COR-L47 (cell line): ENCODE measurements at places on chromosomes 7 and 10.

- no peak for DNase-seq
These were observed 256.8 kb downstream of the ELFN1 start for GRCh38 chr7:1926908-1927306.

GRCh38 chr7:291373-292092 lies 1.6 kb downstream of the FOXL3 start:
- DNase-seq, result no peak

DNA sequence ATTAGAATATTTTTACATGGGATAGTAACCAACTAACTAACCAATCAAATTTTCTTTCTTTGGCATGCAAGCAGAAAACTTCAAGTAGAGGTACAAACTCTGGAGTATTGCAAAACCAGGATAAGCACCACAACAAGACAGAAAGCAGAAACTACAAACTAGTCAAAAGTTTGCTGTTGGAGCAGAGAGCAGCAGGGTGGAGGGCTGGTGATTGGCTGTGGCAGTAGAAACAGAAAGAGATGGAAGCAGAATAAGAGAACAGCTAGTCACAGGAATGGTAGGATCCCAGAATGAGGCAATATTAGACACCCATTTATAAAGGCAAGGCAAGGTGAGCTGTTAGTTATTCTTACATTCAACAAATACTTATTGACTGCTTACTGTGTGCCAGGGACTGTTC lies 6.8 kb upstream of the MACC1 start:
- DNase-seq, result no peak

DNA sequence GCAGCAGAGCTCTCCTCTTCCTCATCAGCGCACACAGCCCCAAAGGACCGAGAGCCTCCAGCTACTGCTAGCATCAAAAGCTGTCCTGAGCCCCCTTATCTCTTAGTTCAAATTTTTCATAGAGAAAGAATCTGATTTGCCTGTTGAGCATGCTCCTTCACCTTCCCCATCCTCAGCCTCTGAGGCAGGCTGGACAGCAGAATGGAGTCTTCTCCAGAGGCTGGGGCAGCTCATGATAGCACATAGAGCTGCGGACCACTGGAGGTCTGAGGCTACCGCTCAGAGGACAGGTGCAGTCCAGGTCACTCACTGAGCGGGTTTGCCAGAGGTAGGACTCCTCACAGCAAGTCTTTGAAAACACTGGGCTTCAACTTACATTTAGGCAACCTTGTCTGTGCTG lies 72.8 kb upstream of the GRB10 start:
- DNase-seq, result no peak

GRCh38 chr7:75537731-75538130 lies 45.6 kb downstream of the SPDYE5 start:
- DNase-seq, result no peak

DNA sequence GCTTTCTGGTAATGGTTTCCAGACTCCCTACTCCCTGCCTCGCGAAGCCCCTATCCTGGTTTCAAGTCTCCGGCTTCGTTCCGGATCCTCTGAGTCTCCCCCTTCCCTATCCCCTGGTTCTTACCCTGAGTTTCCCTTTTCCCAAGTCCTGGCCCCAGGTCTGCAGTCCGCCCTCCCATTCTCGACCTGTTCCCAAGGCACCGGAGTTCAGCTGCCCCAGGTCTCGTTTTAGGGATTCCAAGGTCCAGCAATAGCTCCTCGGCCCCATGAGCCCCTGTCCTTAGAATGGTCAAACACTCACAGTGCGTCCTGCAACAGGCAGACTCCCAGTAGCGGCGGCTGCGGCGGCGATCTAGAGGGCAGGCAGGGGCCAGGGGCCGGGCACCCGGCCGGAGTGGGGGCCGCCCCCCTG lies 274 bp downstream of the PITX3 start:
- no peak for DNase-seq

- DNase-seq, result no peak
These were observed 104.3 kb downstream of the UBE2H start for GRCh38 chr7:129848436-129848835.

- no peak for DNase-seq
These were observed 57.1 kb downstream of the LRRTM3 start for GRCh38 chr10:66982792-66983474.

DNA sequence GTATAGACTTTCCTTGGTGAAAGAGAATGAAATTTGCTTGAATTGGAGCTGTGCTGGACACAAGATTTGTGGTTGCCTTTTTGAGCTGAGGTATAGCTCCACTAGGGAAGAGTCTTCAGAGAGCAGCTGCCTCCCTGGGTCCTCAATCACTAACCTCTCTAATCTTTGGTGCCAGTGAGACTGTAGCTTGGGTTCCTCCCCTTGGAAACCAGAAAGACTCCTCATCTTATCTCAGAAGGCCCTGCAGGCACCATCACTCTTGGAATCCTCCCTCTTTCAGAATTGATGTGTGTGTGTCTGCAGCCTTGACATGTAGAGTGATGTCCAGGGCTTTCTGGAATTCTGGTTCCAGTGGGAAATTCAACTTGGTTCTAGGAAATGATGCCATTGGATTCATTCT lies 426.5 kb downstream of the RPS24 start:
- DNase-seq, result no peak

DNA sequence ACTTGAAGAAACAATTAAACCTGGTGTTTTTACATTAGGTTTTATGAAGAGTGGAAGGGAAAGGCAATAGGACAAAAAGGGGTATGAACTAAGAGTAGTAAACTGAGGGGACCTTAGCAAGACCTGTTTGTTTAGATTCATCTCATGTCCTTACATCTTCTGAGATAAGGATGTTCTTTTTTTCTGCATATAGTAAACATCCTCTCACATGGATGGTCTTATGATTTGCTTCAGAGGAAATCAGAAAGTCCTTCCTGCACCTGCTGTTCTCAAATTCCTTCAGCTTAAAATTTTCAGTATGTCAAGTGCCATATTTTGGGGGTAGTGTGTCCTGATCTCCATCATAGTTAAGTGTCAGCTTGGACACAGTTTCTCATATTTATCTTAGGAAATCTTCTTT lies 232.6 kb downstream of the ADK start:
- DNase-seq, result no peak

- DNase-seq, result no peak
These were observed 29.4 kb downstream of the CFAP46 start for GRCh38 chr10:132912713-132913558.

GRCh38 chr7:2604608-2605174 lies 27.1 kb upstream of the TTYH3 start:
- DNase-seq, result peak; percentile 92

GRCh38 chr7:76056241-76056640 lies 8.3 kb downstream of the MDH2 start:
- DNase-seq, result no peak

GRCh38 chr10:79138449-79139123 lies 69.8 kb downstream of the ZMIZ1 start:
- no peak for DNase-seq

- DNase-seq, result no peak
These were observed 218.9 kb upstream of the LYZL1 start for GRCh38 chr10:29069941-29070340.

DNA sequence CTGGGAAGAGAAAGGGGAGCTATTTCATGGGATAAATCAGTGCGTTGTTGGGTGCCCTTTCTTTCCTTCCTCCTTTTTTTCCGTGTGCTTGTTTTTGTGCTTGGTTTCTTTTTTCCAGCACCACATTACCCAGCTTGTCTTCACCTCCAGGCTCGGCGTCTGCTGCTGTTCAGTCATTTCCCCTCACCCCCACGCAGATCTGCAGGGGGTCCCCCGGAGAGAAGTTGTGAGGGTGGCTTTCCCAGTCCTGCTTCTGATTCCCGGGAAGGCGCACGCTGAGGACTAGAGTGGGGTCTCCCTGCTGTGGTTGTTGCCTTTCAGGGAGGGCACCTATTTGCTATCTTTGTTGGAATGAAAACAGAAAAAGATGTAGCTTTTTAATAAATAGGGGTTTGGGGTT lies 1.6 kb downstream of the CAMK1D start:
- no peak for DNase-seq

DNA sequence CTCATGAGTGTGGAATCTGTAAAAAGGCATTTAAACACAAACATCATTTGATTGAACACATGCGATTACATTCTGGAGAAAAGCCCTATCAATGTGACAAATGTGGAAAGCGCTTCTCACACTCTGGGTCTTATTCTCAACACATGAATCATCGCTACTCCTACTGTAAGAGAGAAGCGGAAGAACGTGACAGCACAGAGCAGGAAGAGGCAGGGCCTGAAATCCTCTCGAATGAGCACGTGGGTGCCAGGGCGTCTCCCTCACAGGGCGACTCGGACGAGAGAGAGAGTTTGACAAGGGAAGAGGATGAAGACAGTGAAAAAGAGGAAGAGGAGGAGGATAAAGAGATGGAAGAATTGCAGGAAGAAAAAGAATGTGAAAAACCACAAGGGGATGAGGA lies 207.7 kb downstream of the ZEB1 start:
- DNase-seq, result no peak

GRCh38 chr7:106978425-106979420 lies 65.8 kb upstream of the PRKAR2B start:
- DNase-seq, result no peak

GRCh38 chr7:66296001-66296521 lies 90.9 kb downstream of the TPST1 start:
- DNase-seq, result no peak

DNA sequence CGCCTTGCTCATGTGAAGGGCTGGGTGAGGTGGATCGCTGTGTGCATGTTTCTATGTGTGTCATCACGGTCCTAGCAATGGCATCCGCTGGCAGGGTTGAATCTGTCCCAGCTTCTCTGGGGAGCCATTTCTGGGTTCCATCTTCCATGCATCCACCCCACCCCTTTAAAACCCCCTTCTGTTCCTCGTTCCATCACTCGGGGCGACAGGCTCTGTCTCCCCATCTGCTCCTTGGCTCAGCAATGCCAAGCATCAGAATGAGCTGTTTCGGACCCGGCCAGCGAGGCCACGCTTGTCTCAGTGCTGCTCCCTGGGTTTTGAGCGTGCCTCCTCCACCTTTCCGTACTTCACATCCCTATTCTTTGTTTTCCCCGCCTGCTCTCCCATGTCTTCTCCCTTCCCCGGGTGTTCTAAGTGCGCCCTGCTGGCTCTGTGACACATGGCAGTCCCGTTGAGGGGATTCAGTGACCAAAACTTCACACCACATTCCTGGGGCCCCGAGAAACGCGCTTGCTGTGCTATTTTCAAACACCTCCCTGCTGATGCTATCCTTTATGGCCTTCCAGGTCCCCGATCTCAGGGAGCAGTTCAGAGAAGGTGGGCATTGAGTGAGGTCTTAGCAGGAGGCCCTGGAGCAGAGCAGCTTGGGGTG lies 554.1 kb upstream of the FOXK1 start:
- no peak for DNase-seq

- DNase-seq, result no peak
These were observed 1225.5 kb upstream of the CELF2 start for GRCh38 chr10:9792181-9792580.
